ENCODE measurements at places on chromosomes 1 and 21. TPM values are rescaled to one million over a fixed set of nuclear protein-coding genes. Genes with fewer than 3 reads are reported as not detected.

Gene CYYR1
- not detected for total RNA-seq

Gene S100A9
- total RNA-seq, result not detected

Gene LMX1A
- not detected for total RNA-seq

Gene SPRR1B
- not detected for total RNA-seq

Gene ACTL8
- not detected for total RNA-seq

Gene PLA2G4A
- total RNA-seq, result 0.28 TPM

Gene BEND5
- total RNA-seq, result 11.5 TPM

Gene PBX1
- total RNA-seq, result not detected

Gene CD1B
- total RNA-seq, result not detected

Gene C1orf141
- total RNA-seq, result not detected

DNA sequence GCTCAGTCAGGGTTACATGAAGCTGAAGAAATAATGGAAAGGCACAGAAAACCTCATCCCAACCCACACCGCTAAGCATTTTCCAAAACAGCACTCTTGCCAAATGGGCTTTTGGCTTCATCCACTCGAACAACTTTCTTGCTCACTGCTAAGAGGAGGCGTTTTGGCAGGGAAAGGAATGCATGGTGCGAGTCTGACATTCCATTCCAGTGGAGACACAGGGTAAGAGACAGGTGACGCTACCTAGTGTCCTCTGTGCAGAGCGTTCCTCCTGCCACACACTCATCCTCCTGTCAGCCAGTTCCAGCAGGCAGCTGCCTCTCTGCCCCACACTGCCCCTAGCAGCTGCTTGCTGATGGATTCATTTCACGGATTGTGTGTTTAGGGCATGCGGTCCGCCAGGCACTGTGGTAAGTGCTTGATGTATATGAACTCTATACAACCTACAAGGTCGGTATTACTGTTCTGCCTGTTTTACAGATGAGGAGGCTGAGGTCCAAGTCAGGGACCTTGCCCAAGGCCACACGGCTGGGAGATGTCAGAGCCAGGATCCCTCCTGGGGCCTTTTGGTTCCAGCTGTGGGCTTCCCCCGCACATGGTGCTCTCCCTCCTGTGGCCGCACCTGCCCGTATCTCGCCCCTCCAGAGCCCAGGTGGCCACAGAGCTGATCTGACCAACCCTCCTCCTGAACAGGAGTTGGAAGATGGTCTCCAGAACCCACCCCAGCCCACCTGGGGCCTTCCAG lies 25.7 kb upstream of the BACE2 start:
- H3K4me1 ChIP-seq, result no peaks in the 10 kb centered on the region
- no peak overlapping the region for H3K4me3 ChIP-seq
- H3K27ac ChIP-seq, result no peak overlapping the region
- no peak for DNase-seq

DNA sequence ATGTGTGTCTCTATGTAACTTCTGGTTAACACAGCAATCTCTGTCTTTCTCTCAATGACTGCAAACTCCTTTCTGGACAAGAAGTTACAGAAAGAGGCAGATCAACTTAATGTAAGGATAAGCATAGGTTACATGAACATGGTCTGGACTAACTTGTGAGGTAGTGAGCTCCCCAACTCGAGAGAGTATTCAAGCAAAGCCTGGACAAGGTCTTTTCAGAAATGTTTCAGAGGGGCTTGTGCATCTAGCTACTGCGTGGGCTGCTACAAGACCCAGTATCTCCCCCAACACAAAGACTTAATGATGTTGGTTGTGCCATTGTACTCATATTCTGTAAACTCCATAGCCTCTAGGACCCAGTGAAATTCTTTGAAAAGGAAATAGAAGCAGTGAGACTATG lies 23.5 kb upstream of the CLSTN1 start:
- H3K27ac ChIP-seq, result no peak overlapping the region
- H3K4me1 ChIP-seq, result peaks cover 7% of the 10 kb centered on the region
- H3K36me3 ChIP-seq, result no peaks in the 10 kb centered on the region
- no peak for DNase-seq
- H3K27me3 ChIP-seq, result peaks cover 8% of the 10 kb centered on the region

DNA sequence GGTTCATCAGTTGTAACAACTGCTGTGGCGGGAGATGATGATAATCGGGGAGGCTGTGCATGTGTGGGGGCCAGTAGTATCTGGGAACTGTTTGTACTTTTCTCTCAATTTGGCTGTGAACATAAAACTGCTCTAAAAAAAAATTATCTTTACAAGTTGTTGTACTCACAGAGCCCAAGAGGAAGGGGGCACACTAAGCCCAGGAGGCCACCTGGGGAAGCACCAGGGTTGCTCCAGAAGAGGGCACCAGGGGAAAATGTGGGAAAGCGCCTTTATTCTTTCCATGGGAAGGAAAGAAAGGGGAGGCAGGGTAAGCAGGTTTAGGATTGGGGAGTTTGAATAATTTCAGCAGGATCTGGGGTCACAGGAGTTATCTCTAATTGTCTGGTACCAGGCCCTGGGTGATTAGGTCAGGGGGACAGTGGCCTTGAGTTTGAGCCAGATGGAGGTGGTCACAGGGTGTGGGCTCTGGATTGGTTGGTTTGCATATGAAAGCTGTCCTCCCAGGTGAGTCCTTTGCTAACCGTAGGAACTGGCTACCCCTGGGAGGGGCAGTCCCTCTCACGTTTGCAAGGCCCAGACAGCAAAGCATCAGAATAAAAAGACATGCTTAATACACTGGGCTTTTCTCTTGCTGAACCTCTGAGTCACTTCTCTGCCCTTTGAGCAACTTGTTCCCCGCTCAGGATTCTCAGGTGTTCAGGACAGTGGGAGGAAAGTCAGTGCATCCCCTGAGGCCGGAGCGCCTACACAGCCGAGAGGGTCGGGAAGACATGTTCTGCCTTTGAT lies 11.2 kb downstream of the MYOC start:
- H3K36me3 ChIP-seq, result no peaks in the 10 kb centered on the region
- no peak overlapping the region for H3K27ac ChIP-seq
- no peak for DNase-seq
- H3K4me3 ChIP-seq, result no peak overlapping the region
- no peaks in the 10 kb centered on the region for H3K27me3 ChIP-seq

GRCh38 chr1:115476616-115477015 lies 138.6 kb upstream of the NGF start:
- DNase-seq, result no peak
- H3K36me3 ChIP-seq, result no peaks in the 10 kb centered on the region
- H3K27ac ChIP-seq, result no peak overlapping the region
- no peaks in the 10 kb centered on the region for H3K27me3 ChIP-seq
- H3K4me1 ChIP-seq, result no peaks in the 10 kb centered on the region

GRCh38 chr1:38285807-38286530 lies 239.4 kb upstream of the POU3F1 start:
- no peaks in the 10 kb centered on the region for H3K4me1 ChIP-seq
- no peak for DNase-seq
- H3K27me3 ChIP-seq, result peaks cover 7% of the 10 kb centered on the region
- H3K27ac ChIP-seq, result no peak overlapping the region

GRCh38 chr1:154820646-154821045 lies 49.4 kb downstream of the KCNN3 start:
- no peak overlapping the region for H3K27ac ChIP-seq
- H3K27me3 ChIP-seq, result no peaks in the 10 kb centered on the region
- no peak for DNase-seq
- H3K4me1 ChIP-seq, result no peaks in the 10 kb centered on the region
- H3K4me3 ChIP-seq, result no peak overlapping the region
- no peaks in the 10 kb centered on the region for H3K36me3 ChIP-seq

DNA sequence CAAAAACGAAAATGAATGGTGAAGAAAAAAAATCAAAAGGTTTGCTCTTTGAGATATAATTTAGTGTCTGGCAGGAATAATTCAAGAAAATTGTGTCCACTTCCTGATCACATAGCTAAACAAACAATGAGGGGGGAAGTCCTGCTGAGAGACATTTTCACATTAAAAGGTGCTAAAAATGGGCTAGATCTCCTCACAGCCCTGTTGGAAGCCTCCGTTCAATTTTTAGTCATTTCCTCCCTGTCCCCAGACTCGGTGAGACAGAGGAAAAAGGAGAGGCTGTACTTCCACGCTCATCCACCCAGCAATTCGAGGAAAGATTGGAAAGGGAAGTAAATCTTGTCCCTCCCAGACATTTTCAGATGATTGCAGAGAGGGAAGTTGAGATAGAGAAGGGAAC lies 103.7 kb downstream of the BARHL2 start:
- H3K27ac ChIP-seq, result no peak overlapping the region
- H3K36me3 ChIP-seq, result no peaks in the 10 kb centered on the region
- DNase-seq, result no peak

- no peak overlapping the region for H3K4me3 ChIP-seq
- no peak for DNase-seq
- no peaks in the 10 kb centered on the region for H3K36me3 ChIP-seq
- no peak overlapping the region for H3K27ac ChIP-seq
- no peaks in the 10 kb centered on the region for H3K27me3 ChIP-seq
- H3K4me1 ChIP-seq, result peaks cover 3% of the 10 kb centered on the region
Observed at GRCh38 chr1:27176954-27177353, 22.0 kb upstream of the SLC9A1 start.

GRCh38 chr1:46369542-46370213 lies 24.4 kb upstream of the FAAH start:
- no peak for DNase-seq
- H3K4me1 ChIP-seq, result peaks cover 3% of the 10 kb centered on the region
- H3K36me3 ChIP-seq, result peaks cover 34% of the 10 kb centered on the region
- no peak overlapping the region for H3K4me3 ChIP-seq
- H3K27me3 ChIP-seq, result no peaks in the 10 kb centered on the region
- H3K27ac ChIP-seq, result peak overlapping the region; percentile 17

- no peak overlapping the region for H3K4me3 ChIP-seq
- H3K4me1 ChIP-seq, result peaks cover 13% of the 10 kb centered on the region
- H3K27ac ChIP-seq, result no peak overlapping the region
- peaks cover 38% of the 10 kb centered on the region for H3K27me3 ChIP-seq
Observed at GRCh38 chr1:21649315-21649714, 19.8 kb downstream of the RAP1GAP start.

- peaks cover 2% of the 10 kb centered on the region for H3K4me1 ChIP-seq
- peaks cover 13% of the 10 kb centered on the region for H3K36me3 ChIP-seq
- H3K27ac ChIP-seq, result no peak overlapping the region
- H3K27me3 ChIP-seq, result no peaks in the 10 kb centered on the region
- DNase-seq, result no peak
- no peak overlapping the region for H3K4me3 ChIP-seq
Observed at GRCh38 chr1:202007805-202008489, 2.4 kb upstream of the ELF3 start.

DNA sequence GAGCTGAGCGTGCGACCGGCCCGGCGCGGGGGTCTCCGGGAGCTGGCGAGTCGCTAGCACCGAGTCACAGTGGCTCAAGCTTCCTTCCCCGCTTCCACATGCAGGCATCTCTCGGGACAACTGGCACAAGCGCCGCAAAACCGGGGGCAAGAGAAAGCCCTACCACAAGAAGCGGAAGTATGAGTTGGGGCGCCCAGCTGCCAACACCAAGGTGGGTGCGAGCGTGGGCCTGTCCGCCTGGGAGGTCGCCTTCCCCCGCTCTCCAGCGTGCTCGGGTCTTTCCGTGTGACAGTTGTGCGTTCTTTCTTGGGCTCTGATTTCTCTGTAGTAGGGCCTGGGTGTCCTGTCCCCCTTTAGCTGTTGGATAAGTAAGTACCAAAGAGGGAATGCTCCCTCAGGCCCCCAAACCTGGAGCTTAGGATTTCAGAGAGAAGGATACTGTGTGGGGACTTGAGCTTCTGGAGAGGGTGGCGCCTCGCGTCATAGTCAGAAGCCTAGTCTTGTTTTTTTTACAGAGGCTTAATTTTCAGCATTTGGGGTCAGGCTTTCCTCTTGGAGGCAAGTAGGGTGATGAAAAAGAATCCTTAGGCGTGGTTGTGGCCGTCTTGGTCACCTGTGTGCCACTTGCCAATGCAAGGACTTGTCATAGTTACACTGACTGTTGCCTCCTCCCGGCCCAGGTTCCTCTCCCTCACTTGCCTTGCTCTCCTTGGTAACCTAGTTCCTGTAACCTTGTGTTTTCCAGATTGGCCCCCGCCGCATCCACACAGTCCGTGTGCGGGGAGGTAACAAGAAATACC lies 790 bp downstream of the RPS8 start:
- H3K4me1 ChIP-seq, result peaks cover 35% of the 10 kb centered on the region
- peaks cover 52% of the 10 kb centered on the region for H3K36me3 ChIP-seq
- H3K27me3 ChIP-seq, result no peaks in the 10 kb centered on the region
- peak overlapping the region; percentile 94 for H3K27ac ChIP-seq
- DNase-seq, result peak; percentile 73

DNA sequence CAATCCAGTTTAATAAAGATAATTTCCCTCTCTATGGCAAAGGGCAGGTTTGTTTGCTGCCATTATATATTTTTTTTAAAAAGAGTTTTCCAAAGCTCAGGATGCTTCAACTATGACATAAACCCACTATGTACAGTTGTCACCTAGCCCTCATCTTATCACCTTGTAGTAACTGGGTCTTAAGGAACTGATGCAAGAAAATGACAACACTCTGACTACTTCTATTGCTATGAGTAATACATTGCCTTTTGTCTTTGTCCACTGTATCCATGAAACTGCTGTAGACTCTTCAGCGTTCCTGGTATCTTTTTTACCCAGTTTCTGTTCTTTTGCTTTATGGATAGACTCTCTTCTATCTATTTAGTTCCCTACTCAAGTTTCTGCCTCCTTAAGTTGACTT lies 586.5 kb downstream of the NEGR1 start:
- H3K27me3 ChIP-seq, result no peaks in the 10 kb centered on the region
- no peaks in the 10 kb centered on the region for H3K4me1 ChIP-seq
- no peaks in the 10 kb centered on the region for H3K36me3 ChIP-seq

GRCh38 chr1:26838474-26839338 lies 12.2 kb downstream of the ZDHHC18 start:
- DNase-seq, result peak; percentile 75
- H3K4me3 ChIP-seq, result no peak overlapping the region
- H3K4me1 ChIP-seq, result peaks cover 27% of the 10 kb centered on the region
- H3K36me3 ChIP-seq, result peaks cover 65% of the 10 kb centered on the region
- no peaks in the 10 kb centered on the region for H3K27me3 ChIP-seq
- peak overlapping the region; percentile 70 for H3K27ac ChIP-seq

GRCh38 chr1:244435562-244436205 lies 16.0 kb downstream of the ADSS2 start:
- peak; percentile 59 for DNase-seq
- H3K4me1 ChIP-seq, result peaks cover 36% of the 10 kb centered on the region
- H3K27me3 ChIP-seq, result no peaks in the 10 kb centered on the region

DNA sequence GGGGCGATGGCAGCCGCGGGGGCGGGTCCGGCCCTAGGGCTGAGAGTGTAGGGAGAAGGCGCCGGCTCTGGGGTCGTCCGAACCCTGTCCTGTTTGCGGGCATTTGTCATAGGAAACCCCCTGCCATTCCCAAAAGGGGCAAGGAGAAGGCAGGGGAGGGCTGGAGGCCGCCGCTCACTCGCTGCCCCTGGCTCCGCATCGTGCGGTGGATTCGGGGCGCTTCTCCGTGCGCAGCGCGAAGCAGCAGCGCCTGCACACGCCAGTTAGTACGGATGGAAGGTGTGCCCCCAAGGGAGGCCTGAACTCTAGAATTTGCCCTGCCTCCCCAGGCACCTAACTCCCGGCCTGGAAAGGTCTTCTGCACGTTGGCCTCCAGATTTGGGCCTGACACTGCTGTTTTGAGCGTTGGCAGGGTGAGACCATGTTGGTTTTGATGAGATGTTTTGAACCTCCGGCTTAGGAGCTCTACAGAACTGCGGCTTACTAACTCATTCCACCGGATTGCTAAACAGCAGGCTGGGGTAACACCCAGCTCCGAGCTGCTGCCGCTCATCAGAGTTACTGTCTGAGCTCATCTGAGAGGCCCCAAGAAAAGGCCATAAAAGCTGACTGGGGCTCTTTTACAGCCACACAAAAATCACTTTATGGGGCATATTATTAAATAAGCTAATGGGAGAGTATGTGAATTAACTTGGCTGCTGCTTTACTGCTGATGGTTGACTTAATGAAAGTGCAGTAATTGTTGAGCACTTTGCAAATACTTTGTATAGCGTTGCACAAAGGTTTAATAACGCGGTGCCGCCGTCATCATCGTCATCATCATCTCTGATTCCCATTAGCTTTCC lies 987 bp downstream of the GPR137B start:
- DNase-seq, result peak; percentile 78
- H3K4me3 ChIP-seq, result peak overlapping the region; percentile 92
- H3K36me3 ChIP-seq, result peaks cover 4% of the 10 kb centered on the region
- H3K4me1 ChIP-seq, result peaks cover 28% of the 10 kb centered on the region

Measured in activated CD4-positive, alpha-beta T cell treated with anti-CD3 and anti-CD28 coated beads, Interleukin-2, amount 10 ng/mL, durations not matched to agents 24 days and 14 days (primary cell).